Fibroblast of the aortic adventitia (primary cell): ENCODE measurements at places on chromosomes 2 and 18. TPM values are rescaled to one million over a fixed set of nuclear protein-coding genes. Genes with fewer than 3 reads are reported as not detected.

The UCN gene
- total RNA-seq, result 0.27 and 1.1 TPM in 2 replicates

The SPR gene
- 14.3 and 58.3 TPM in 2 replicates for total RNA-seq

The SP140 gene
- total RNA-seq, result 0.09 and 0.41 TPM in 2 replicates

The VAPA gene
- total RNA-seq, result 324 and 436 TPM in 2 replicates

The IL1F10 gene
- total RNA-seq, result not detected in 2 replicates

The GRHL1 gene
- total RNA-seq, result 1.3 TPM in 1 of 2 replicates, not detected in the other

The DCTN1 gene
- total RNA-seq, result 147 and 293 TPM in 2 replicates

The NEU2 gene
- total RNA-seq, result not detected in 2 replicates

The CCDC148 gene
- total RNA-seq, result 0.72 and 9.1 TPM in 2 replicates

The PLB1 gene
- total RNA-seq, result 2.7 and 7.8 TPM in 2 replicates

The GYPC gene
- 38.7 and 62.7 TPM in 2 replicates for total RNA-seq

The FAM228A gene
- 0.18 and 1.3 TPM in 2 replicates for total RNA-seq

The WDFY1 gene
- 62.6 and 95.4 TPM in 2 replicates for total RNA-seq

The NXPH2 gene
- 1.3 TPM in 1 of 2 replicates, not detected in the other for total RNA-seq
